ENCODE measurements at places on chromosomes 7 and 10. TPM values are rescaled to one million over a fixed set of nuclear protein-coding genes. Genes with fewer than 3 reads are reported as not detected.

TMEM213 gene
- not detected for total RNA-seq

LGI1 gene
- not detected for total RNA-seq

CPA2 gene
- not detected for total RNA-seq

EVX1 gene
- not detected for total RNA-seq

MMRN2 gene
- 0.89 TPM for total RNA-seq

Data from bronchus fibroblast of lung (primary cell).